ENCODE measurements at places on chromosomes 2 and 18.

GRCh38 chr2:127308586-127309138, 14.7 kb upstream of the ERCC3 start:
- no peak for DNase-seq

GRCh38 chr2:7061450-7061789, 144.2 kb downstream of the RNF144A start:
- no peak for DNase-seq

DNA sequence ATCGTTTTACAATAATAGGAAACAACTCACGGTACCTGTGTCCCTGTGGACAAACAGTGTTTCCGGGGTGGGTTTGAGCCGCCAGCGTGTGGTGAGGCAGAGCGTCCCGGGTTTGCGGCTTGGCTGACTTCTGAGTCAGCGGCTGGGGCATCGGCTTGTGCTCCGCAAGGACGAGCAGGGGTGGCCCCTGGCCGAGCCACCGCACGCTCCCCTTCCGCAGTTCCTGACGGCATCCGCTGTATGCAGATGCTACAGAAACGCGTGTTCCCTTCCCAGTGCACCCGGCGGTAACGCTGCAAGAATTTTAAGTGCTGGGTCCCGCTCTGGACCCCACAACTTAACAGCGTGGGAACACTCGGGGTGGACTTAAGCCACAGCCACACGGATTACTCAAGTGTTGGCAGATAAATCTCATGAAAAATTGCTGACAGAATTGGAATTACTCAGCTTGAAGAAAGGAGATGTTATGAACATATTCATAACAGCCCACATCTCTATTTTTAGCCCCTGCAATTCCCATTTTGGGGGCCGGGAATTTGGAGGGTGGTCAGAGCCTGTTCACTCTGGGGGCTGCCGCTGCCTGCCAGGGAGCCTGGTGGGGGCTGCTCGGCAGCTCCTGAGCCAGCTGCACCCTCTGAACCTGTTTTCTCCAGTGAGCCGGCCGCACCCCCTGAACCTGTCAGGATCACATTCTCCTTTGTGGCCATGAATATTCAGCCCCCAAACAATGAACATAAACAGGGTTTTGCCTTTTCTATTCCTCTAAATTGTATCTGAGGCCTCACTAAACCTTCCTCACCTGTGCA, 12.6 kb upstream of the KCNG2 start:
- no peak for DNase-seq

DNA sequence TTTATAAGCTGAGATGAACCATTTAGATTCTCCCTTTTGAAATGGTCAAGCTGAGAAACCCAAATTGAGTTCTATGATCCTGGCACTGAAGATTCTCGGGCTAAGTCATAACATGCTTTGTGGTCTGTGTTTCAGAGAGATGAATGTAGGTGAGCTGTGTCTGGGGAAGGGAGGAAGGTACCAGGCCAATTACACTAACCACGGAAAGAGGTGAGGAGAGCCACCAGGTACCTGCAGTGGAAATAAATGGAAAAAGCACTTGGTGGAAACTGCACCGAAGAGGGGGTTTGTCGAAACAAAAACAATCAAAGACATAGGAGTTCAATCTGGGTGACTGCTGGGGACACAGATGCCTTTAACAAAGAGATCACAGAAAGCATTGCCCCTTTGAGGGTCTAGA, 963 bp upstream of the MRPL44 start:
- no peak for DNase-seq

- no peak for DNase-seq
Observed at GRCh38 chr2:36734304-36734703, 37.8 kb downstream of the VIT start.

DNA sequence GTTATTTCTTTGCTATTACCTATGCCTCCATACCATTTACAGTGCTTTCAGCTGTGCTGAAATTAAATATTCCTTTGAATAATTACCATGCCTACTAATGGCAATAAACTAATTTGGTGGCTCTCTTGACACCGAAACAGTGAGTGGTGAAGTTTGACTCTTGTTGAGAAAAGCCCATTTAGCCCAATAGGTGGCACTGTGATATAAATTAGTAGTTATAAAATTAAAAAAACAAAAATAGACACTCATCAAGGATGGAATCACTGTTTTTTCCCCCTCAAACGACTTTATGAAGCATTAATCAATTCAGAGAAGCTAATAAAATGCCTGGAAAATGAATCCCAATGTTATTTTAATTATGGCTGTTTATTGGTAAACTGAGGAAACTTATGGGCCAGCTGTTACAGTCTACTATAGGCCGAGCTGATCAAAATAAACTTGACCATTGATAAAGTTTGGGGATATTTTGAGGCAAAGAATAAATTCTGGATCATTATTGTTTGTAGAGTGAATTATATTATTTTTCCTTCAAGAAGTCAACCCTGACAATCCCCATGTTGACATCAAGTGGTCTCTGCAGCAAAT, 339.6 kb downstream of the TRIB2 start:
- no peak for DNase-seq

DNA sequence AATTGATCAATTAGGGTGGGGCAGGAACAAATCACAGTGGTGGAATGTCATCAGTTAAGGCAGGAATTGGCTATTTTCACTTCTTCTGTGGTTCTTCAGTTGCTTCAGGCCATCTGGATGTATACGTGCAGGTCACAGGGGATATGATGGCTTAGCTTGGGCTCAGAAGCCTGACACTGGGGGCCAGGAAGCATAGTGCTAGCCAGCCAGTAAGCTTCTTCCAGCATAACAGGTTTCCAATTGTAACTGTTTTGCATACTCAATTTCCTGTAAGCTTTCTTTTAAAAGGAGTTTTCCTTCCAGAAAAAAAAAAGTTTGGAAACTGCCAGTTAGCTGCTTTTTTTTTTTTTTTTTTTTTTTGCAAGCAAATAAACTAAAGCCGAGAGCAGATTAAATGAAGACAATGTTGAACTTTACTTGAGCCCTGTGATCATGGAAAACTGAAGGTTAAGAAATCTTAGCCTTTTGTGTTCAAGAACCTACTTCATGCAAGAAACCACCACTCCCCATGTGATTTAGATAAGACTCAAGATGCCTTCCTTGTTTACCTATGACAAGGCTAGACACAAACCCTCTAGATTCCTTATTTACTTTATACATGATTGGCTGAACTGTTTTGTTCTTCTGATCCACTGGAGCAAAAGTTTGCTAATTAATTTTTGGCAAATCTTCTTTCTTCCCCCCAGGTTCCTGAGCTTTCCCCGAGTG, 126.9 kb upstream of the LINC00305 start:
- no peak for DNase-seq

GRCh38 chr2:205972113-205972512, 113.9 kb downstream of the INO80D start:
- DNase-seq, result no peak

GRCh38 chr2:206955253-206955652, 15.9 kb downstream of the CPO start:
- DNase-seq, result no peak

GRCh38 chr18:52376104-52376503, 36.1 kb downstream of the DCC start:
- no peak for DNase-seq

DNA sequence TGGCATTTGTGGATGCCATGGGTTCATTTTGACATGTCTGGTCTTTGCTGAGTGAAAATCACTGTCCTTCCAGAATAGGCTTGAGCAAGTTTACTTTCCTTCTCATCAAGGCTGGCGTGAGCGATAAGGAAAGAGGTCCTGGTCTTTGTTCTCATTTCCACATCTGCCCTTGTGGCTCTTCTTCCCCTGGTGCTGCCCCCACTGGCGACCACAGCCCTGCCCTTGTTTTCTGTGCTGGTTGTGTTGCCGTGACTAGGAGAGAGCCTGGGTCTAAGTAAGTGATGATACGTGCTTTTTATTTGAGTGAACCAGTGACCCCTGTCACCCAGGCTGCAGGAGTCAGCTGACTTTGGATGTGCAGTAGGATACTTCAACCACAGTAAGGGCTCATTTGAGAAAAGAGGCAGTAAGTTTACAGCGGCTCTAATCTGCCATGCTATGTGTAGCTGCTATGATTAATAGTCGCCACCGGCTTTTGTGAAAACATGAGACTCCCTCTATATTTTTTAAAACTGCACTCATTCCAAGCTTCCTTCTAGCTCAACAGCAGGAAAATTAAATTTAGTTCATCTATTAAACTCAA, 441.7 kb downstream of the RNF144A start:
- DNase-seq, result no peak

GRCh38 chr18:78703291-78703690, 276.3 kb upstream of the SALL3 start:
- DNase-seq, result no peak

DNA sequence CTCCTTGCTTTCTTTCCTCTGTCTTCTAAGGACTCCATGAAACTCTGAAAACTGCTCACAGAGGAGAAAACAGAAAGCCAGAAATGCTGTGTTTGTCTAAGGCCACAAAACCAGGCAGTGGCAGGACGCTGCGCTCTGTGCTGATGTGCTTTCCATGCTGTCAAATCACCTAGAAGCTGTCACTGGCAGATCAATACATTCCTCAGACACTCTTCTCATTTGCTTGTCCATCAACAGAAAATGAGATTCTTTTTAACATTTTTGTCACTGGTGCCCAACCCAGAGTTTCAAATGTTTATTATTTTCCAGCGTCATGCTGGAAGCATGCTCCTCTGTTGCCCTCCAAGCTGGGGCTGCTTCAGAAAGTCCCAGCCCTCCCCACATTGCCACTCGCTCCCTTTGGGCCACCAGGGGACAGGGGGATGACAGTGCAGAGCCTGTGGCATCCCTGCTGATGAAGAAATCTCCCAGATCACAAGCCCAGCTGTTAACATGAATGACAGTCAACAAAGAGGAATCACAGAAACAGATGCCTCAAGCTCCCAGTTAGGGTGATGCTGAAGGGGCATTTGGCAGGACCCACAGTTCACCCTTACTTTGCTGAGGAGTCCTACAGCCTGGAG, 117.5 kb upstream of the MEIS1 start:
- DNase-seq, result no peak

- DNase-seq, result no peak
Observed at GRCh38 chr2:10845640-10846039, 33.1 kb upstream of the PDIA6 start.

- no peak for DNase-seq
Observed at GRCh38 chr18:71994273-71994672, 549.9 kb downstream of the CBLN2 start.

- DNase-seq, result no peak
Observed at GRCh38 chr2:181111059-181111458, 130.7 kb downstream of the UBE2E3 start.

DNA sequence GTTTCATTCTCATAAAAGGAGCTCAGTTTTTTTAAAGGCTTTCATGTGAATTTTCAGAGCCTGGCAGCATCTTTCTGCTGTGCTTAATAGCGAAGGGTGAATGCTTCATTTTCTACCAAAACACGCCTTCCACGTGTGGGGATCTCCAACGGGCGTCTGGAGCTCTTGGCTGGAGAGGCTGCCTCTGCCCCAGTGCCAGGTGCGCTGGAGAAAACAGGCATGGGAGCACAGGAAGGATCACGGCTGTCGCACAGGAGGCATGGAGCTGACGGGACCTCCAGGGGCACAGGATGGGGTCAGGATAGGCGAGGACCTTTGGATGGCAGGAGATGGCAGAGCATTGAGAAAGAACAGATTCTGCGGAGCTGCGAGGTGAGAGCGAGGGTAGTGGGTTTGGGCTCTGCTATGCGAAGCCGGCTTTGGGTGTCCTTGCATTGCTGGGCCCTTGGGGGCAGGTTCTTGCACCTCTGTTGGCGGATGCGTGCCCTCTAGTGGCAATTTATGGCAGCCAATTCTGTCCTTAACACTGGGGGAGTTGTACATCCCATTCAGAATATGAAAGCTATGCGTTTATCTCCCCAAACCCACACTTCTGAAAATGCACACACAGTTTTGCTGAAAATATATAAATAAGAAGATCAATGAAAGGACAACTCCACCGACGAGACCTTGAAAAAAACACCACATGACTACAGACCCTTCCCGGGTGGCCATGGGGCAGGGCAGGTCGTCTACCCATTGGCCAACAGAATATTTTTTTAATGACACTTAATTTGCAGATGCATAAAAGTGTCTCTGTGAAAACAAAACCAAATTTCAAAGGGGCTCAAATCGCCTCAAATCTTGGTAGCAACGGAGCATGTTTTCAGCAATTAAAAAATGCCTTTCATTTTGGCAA, 90.4 kb upstream of the SLC35G4 start:
- peak; percentile 1 for DNase-seq

GRCh38 chr2:26725521-26725820, 32.9 kb downstream of the KCNK3 start:
- no peak for DNase-seq

DNA sequence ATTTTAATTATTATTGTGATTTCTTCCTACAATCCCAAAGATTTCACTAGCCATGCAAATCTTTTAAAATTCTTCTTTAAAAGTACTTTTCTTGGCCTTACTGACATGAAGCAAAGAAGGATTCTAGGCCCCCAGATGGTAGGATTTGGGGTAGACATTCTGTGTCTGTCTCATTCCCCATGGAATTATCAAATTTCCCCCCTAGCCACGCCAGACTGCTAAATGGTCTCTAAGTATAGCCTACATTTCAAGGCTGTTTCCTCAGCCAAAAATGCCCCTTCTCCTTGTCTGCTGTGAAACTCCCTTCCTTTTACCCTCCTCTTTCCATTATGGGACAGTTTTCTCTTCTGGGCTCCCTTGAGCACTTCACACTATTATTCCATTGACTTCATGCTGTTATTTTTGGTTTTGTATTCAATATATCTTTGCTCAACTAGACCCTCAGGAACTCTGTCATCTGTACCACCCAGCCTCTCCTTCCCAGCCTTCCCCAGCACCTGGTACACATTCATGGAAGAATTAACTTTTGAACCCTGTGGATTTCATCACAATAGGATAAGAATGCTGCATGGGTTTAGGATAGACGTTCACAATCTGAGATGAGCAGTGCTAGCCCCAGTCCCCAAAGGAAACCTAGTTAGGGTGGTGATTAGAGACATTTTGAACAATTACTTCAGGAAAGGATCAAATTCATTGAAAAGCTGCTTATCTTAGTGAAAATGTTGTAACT, 21.5 kb upstream of the CYP1B1 start:
- no peak for DNase-seq

DNA sequence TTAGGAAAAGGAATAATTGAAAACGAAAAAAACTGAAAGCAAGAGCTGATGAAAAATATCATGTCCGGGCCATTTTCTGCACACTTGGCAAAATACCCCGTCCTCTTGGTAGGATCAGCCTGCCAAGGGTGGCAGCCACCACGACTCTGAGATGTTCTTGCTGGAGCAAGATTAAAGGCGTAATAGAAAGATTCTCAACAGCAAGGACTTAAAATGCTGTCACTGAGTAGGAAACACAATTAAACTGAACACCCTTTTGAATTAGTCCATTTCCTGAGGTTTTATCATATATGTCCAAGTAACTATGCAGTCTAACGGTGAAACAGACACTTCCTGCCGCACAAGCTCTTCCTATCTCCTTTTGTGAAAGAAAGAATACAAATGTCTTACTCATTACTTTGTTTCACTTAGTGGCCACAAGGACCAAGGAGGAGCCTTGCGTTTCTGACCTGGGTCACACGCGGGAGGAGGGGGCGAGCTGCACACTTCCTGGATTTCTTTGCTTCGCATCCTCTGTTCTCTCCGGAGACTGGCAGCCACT, 222.7 kb downstream of the PIEZO2 start:
- DNase-seq, result no peak

All from stimulated activated CD4-positive, alpha-beta T cell treated with anti-CD3 and anti-CD28 coated beads, Interleukin-1b, Interleukin-23, amount 100 ng/mL, for 1 hour (primary cell).